ENCODE measurements at places on chromosomes 2 and 18.

- DNase-seq = peak; percentile 48
Measured at GRCh38 chr18:31667185-31667584, 17.2 kb downstream of the B4GALT6 start.

- DNase-seq = no peak
Measured at GRCh38 chr2:54551123-54551756, 95.1 kb downstream of the SPTBN1 start.

DNA sequence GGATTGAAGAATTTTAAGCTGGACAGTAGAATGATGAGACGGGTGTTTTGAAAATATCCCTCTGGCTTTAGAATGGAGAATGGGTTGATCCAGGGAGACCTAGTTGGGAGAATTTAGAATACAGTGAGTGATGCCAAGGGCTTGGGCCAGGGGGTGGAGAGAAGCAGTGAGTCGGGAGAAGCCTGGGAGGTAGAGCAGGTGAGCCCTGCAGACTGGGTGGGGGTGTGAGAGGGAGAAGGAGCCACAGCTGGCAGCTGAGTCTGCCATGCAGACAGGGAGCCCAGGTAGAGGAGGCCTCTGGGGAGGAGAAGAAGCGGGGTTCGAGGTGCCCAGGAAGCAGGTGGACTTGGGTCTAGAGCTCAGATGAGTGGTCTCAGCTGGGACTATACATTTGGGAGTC lies 18.2 kb downstream of the CREG2 start:
- no peak for DNase-seq

- peak; percentile 2 for DNase-seq
Measured at GRCh38 chr18:25453556-25454269, 101.7 kb upstream of the ZNF521 start.

DNA sequence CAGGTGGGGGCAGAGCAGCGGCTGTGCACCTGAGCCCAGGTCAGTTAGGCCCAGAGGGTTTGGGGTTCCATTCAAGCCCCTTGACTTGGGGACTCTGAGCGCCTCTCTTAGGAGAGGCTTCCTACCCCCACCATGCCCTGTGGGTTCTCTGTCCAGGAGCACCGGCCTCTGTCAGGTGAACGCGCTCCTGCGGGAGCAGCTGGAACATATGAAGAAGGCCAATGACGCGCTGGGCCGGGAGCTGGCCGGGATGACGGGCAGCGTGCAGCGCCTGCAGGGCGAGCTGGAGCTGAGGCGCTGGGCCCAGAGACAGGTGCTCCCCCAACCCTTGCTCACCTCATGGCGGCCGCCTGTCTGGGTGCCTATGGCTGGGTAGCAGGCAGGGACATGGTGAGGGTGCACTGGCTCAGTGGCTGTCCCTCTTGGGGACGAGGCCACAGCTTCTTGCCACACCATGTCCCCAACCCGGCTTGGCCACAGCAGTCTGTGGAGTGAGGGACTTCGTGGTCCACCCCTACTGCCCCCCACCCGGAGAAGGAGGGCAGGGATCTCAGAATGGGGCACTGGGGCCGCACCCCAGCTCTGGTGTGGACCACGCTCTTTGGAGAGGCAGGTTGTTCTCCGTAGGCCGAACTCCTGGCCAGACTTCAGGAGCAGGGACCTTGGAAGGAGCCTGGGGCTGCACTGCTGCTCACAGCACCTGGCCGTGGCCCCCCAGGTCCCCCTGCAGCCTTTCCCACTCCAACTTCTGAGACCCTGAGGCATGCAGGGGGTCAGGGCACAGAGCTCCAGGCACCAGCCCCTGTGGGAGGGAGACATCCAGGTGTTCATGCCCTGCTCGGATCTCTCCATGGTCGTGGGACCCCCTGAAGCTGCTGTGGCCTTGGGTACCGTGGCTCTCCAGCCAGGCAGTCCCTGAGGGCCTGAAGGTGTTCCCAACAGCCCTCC lies 19.7 kb downstream of the CROCC2 start:
- DNase-seq = no peak

GRCh38 chr2:99634234-99634633 lies 144.4 kb upstream of the REV1 start:
- DNase-seq = no peak

GRCh38 chr2:240386326-240386725 lies 49.1 kb upstream of the GPC1 start:
- no peak for DNase-seq

- DNase-seq = no peak
Measured at GRCh38 chr2:176830362-176830761, 382.2 kb upstream of the HNRNPA3 start.

DNA sequence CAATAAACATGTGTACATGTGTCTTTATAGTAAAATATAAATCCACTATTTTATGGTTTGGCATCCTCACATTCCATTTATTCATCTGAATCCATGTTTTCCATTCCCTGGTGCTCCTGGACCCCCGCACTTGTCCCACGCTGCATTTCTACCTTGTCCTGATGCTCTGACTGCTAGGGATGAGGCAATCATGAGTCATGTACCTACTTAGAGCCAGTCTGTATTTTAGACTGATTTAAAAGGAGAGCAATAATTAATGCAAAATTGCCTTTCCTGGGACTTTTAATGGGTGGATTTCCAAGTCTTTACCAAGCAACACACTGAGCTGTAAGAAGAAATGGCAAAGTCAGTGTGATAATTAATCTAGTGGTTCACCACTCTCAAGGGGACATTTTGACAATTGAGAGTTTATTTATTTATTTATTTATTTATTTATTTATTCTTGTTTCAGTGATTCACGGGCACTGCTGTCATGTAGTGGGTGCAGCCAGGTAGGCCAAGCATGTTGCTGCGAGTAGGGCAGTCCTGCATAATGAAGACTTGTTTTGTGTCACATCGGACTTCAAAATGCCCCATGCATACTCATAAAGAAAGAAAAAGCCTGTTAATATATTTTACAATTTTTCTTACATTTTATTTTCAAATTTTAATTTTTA lies 419.3 kb upstream of the VWC2L start:
- no peak for DNase-seq

DNA sequence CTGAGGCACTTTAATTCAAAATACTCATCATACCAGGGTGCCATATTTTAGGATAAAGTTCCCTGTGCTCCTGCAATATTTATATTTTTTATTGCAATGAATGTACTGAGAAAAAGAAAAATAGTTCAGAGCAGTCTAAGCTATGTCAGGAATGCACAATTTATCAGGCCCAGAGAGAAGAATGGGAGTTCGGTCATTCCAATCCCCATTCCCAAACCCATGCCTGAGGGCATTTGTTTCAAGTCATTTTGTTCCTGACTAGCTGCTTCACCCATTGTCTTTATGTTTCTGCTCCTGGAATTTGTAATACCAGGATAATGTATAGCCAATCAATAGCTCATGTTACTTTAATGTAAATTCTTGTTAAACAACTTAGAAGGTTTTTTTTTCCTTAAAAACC lies 24.4 kb upstream of the FTCDNL1 start:
- DNase-seq = peak; percentile 2

GRCh38 chr2:46451131-46451711 lies 28.1 kb upstream of the TMEM247 start:
- peak; percentile 56 for DNase-seq

DNA sequence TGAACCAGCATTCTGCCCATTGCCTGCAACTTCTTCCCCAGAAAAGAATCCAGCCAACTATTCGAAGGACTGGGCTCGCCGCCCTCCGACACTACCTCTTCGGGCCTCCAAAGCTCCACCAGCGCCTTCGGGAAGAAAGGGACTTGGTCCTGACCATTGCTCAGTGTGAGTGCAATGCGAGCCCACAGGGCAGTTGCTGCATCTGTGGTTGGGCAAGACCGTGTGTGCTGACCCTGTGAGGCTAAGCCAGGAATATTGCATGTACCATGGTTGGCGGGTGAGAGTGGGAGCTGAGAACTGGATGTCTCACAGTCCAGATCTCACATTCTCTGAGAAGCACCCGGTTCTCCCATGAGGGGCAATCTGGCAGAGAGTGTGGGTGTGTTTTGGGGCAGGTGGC lies 16.5 kb downstream of the ELMOD3 start:
- DNase-seq = no peak

DNA sequence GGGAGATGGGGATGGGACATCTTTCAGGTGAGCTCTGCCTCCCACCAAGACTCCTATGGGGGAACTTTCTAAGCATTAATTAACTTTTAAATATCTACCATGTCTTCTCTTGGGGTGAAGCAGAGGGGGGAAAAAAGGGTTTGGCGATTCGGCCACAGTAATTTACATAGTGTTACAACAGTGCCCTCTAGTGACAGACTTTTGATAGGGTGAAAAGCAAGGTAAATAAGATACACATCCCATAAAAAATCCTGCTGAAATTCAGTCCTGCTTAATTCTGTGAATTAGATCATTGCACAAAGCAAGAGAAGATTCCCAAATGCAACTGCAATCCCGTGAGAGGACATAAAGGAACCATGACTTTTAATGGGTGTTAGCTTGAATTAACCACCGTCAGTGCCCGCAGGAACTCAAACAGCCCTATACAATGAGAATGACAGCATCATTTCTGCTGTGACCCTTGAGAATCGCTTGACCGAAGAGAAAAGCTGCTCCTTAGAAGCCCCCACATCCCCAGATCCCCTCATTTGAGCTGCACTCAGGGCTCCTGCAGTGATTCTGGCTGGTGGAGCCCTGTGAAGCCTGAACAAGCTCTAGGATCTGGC lies 32.8 kb downstream of the FAM124B start:
- DNase-seq = peak; percentile 73

All from cardiac fibroblast (primary cell).